ENCODE measurements at places on chromosomes 13 and 19. TPM values are rescaled to one million over a fixed set of nuclear protein-coding genes. Genes with fewer than 3 reads are reported as not detected.

The SYNGR4 gene
- total RNA-seq, result 0.20 TPM

The IL12RB1 gene
- not detected for total RNA-seq

The VSTM2B gene
- total RNA-seq, result not detected

The TMEM86B gene
- 0.47 TPM for total RNA-seq

The SLC5A5 gene
- not detected for total RNA-seq

The SLC15A1 gene
- total RNA-seq, result not detected

The C19orf67 gene
- not detected for total RNA-seq

The KLF12 gene
- 1.1 TPM for total RNA-seq

The DAND5 gene
- not detected for total RNA-seq

The FSD1 gene
- total RNA-seq, result 12.7 TPM

The ZNF525 gene
- total RNA-seq, result 3.7 TPM

The SLC6A16 gene
- total RNA-seq, result 1.6 TPM

The PROZ gene
- not detected for total RNA-seq

The NLRP12 gene
- total RNA-seq, result not detected

The PSPN gene
- total RNA-seq, result 0.17 TPM

The F2RL3 gene
- 5.0 TPM for total RNA-seq

The SIAH3 gene
- not detected for total RNA-seq

The KLK2 gene
- total RNA-seq, result not detected

DNA sequence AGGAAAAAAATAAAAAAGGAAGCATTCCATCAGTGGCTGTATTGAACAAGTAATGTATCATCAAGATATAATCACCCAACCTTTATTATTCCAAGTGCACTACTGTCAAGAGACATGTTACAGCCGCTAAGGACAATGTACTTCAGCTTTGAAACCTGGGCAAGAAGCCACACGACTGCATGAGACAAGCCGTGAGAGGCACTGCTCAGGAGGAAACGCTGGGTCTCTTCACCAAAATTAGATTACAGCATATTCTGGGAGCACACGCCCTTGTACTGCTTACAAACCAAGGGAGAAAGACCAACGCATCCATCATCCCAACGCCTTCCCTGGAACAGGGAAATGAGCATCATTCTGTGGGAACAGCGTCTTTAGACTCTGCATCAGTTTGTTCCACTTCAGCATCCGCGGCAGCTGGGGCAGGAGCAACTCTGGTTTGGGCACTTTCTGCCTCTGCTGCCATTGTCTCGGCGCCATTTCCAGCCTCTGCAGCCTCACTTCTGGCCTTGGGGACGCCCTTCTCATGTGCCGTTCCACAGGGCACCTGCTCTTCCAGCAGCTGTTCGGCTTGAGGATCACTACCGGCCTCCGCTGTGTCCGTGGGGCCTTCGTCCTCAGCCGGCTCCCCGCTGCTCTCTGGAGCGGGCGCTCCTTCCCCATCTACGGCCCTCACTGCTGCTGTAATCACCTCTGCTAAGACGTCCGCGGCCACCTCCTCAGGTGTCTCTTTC lies 22.4 kb upstream of the BRD4 start:
- DNase-seq, result no peak

- no peak for DNase-seq
These were observed 21.2 kb downstream of the ZNF675 start for GRCh38 chr19:23665651-23666410.

- DNase-seq, result no peak
These were observed 1779.6 kb upstream of the PRR20A start for GRCh38 chr13:55361141-55361540.

DNA sequence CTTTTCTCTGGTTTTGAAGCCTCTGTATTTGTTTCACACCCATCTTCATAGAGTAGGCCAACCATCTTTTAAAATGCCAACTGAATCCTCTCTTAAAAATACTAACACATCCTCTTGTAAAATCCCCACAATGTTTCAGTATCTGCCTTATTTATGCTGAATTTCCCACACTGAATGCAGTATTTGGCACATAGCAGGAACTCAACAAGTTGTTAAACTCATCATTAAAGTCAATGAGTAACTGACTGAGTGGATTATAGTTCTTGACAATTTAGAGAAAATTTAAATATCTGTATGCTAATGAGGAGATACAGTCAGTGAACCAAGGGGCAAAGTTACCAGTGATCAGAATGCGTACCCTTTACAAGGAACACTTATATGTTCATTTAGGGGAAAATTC lies 505.5 kb upstream of the PCDH9 start:
- DNase-seq, result no peak

DNA sequence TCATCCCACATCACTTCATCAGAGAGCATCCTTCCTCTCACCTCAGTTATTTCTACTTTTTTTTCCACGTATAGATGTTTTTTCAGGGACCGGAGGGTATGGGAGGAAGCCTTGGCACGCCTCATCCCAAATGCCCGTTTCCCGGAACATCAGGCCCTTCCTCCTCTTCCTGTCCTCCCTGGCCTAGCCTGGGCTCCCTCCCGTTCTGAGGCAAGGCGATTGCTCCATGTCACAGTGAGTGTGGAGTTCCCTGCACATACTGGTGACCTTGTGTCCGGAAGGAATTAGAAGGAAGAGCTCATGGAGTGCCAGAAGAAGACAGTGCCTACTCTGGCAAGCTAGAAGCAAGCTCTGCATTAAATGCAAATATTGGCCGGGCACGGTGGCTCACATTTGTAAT lies 1.1 kb upstream of the ZNF627 start:
- no peak for DNase-seq

GRCh38 chr19:44332145-44332544 lies 24.3 kb downstream of the ZNF112 start:
- no peak for DNase-seq

DNA sequence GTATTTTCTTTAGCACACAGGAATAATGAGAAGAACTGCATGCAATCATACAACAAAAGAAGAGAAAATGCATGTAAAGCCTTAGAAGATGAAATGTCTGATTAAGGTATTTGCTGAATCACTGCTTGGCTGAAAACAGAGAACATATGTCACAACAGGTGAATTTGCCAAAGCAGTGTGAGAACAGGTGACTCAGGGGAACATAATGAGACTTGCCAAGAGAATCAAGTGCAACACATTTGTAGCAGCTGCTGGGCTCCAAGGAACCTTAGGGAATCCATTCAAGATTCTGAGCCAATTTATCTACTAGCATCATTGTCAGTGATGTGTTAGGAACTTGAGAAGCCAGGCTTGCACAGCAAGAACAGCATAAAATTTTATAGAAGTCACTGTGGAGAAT lies 273.1 kb downstream of the PCDH20 start:
- no peak for DNase-seq

- no peak for DNase-seq
These were observed 44.0 kb downstream of the NFIX start for GRCh38 chr19:13039211-13039789.

GRCh38 chr13:32314271-32315237 lies 609 bp downstream of the ZAR1L start:
- DNase-seq, result no peak

- no peak for DNase-seq
These were observed 2.1 kb downstream of the CSNK1G2 start for GRCh38 chr19:1942934-1943555.

DNA sequence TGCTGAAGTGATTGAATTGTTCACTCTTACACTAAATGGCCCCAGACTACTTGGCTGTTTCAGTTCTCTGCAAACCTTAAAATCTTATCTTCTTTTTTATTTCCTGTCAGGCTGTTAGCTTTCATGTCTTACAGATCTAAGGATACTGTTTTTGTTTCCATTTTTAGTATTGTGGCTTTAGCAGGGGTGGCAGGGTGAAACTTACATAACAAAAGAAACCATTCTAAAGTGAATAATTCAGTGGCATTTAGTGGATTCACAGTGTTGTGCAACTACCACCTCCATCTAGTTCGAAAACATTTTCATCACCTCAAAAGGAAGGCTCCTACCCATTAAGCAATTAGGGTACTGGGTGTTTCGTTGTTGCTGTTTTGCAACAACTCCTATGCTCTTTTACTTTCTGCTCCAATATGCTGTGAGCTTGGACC lies 19.8 kb downstream of the TMEM272 start:
- DNase-seq, result no peak

DNA sequence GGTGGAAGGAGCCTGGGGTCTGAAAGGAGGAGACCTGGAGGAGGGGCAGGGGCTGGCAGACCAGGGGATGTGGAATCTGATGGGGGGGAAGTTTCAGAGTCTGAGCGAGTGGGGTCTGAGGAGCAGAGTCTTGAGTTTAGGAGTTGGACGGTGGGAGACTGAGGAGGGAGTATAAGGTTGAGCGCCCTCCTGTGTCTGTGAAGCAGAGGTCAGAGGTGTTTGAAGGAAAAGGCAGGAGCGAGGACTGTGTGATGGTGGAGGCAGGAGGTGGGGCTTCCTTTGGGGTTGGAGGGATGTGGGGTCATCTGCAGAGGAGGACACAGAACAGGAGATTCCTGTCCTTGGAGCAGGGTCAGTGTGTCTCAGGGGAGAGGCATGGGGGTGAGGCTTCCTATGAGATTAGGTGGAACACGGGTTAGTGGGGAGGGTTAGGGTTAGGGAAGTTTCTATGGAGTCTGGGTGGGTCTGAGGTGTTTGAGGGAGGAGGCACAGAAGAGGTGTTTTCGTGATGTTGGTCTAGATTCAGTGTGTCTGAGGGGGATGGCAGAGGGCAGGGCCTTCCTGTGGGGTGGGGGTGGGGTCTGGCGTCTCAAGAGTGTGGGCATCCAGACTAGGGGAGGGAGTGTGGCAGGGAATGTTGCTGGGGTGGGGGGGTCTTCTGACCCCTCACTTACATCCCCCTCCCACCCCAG lies 8.3 kb downstream of the RYR1 start:
- no peak for DNase-seq

GRCh38 chr13:99971576-99972189 lies at the start of gene ZIC5:
ZIC5 (minus strand) TSS chr13:99971767; CDS start chr13:99971603, 164 bp downstream.
- no peak for DNase-seq

DNA sequence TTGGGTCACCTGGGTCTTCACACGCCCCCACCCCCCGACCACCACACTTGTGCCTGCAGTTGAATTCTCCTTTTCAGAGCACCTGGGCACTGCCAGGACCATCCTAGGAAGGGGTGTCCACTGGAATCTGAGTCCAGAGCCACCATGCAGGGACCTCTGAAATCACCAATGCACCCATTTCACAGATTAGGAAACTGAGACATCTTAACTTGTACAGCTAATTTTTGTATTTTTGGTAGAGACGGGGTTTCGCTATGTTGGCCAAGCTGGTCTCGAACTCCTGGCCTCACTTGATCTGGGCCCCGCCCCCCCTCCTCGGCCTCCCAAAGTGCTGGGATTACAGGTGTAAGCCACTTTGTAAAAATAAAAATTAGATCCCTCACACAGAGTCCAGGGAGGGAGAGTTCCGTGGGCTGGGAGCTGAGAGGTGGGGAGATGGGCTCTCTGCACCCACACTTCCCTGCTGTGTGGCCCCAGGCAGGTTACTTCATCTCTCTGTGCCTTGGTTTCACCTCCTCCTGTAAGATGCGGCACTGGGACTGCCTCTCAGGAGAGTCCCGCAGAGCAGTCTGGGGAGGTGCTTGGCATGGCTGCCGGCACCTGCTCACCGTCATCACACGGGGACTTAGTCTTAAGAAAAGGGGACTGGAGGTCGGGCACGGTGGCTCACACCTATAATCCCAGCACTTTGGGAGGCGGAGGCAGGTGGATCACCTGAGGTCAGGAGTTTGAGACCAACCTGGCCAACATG lies 45.9 kb upstream of the C19orf12 start:
- peak; percentile 20 for DNase-seq

DNA sequence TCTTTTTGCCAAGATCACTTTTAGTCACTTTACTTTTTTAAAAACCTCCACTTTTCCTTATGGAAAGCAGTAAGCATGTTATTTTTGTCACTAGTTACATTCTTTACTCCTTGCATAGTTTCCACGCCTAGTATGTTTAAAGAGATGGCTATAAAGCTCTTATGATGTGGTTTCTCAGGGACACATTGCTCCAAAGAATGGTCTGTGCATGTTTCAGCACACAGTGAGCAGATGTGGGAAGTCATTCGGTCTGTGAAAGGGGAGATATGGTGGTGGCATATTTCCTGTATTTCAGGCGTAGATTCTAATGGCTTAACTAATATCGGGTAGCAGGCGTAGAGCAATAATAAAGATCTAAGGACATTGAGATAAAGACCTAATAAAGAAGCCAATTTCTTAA lies 180.7 kb downstream of the SLITRK6 start:
- DNase-seq, result no peak

- DNase-seq, result no peak
These were observed 1170.4 kb downstream of the UQCRFS1 start for GRCh38 chr19:28042516-28042915.

GRCh38 chr13:83057119-83057518 lies 825.2 kb downstream of the SLITRK1 start:
- DNase-seq, result no peak

DNA sequence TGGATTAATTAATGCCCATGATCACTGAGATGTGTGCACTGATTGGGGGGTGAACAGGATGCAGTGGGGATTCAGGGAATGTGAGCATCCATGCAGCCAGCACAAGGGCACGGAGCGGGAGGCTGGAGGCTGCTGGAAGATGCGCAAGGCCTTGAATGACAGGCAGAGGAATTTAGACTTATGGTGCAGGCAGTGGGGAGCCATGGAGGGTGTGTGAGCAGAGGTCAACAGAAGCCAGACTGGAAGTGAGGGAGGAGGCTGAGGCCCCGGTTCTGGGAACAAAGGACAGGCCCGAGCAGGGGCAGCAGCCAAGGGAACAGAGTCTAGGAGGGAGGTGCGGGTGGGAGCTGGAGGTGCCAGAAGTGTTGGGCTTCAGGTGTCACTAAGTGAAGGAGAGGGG lies 7.3 kb upstream of the COLGALT1 start:
- DNase-seq, result no peak

Data from Caki2 (cell line).